ENCODE measurements at places on chromosomes 12 and 14.

- DNase-seq: no peak
These were observed 17.1 kb downstream of the KIF26A start for GRCh38 chr14:104155513-104155912.

DNA sequence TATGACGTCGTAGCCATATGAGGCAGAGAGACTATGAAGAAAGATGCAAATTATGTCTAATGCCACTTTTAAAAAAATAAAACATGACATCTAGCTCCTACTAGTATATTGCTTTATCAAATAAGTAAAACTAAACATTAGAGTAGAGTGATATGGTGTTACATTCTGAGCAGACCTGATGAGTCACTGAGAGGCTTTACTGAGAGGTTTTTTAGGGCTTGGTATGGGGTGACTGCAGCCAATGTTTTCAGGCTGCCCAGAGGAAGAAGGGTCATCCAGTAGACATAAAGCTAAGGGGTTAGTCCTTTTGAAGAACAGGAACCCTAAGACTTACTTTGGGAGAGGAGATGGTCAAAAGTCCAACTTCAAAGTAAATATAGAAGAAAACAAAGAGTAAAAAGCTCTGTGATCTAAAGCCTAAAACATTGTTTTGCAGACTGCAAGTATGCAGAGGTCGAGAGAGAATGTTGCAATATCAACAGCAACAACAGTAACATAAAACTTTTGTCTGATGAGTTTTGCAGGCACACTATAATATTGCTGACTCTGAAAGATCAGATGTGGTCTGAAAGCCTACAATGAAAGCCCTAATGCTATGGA lies 774.7 kb downstream of the TMTC2 start:
- DNase-seq: no peak

- no peak for DNase-seq
These were observed 475.6 kb upstream of the MIS18BP1 start for GRCh38 chr14:45728434-45729225.

- DNase-seq: no peak
These were observed 35.6 kb downstream of the AACS start for GRCh38 chr12:125100551-125101434.

DNA sequence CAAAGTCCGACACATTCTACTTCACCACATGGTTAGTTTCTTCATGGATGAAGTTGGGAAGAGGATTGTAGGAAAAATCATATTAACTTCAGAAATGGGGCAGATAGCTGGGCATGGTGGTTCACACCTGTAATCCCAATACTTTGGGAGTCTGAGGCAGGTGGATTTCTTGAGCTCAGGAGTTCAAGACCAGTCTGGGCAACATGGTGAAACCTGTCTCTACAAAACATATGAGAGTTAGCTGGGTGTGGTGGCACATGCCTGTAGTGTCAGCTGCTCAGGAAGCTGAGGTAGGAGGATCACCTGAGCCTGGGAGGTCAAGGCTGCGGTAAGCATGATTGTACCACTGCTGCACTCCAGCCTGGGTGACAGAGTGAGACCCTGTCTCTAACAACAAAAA lies 49.5 kb upstream of the PCED1B start:
- DNase-seq: no peak

- DNase-seq: no peak
These were observed 164.8 kb upstream of the NRXN3 start for GRCh38 chr14:78005325-78005724.

- no peak for DNase-seq
These were observed 148.8 kb upstream of the CRY1 start for GRCh38 chr12:107242189-107242588.

GRCh38 chr12:52090291-52090690 lies 10.8 kb downstream of the SMIM41 start:
- DNase-seq: no peak

DNA sequence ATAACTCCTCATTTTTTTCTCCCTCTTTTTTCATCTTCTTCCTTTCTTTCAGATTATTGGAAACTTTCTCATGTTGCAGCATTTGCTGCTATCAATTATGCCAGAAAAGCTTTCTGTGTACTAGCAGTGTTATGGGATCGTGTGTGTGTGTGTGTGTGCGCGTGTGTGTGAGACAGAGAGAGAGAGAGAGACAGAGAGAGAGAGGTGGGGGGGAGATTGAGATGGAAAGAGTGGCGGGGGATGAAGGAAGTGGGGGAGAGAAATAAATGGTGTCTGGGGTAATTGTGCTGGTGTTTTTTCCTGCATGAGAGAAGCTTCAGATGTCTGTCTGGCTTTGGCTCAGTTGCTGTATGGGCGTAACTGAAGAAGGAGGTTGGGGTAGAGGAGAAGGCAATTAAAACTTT lies 268.9 kb downstream of the RAD51B start:
- no peak for DNase-seq

GRCh38 chr12:15899282-15899870 lies 11.8 kb upstream of the DERA start:
- DNase-seq: no peak

GRCh38 chr14:103886304-103887169 lies 39.2 kb upstream of the PPP1R13B start:
- DNase-seq: no peak

DNA sequence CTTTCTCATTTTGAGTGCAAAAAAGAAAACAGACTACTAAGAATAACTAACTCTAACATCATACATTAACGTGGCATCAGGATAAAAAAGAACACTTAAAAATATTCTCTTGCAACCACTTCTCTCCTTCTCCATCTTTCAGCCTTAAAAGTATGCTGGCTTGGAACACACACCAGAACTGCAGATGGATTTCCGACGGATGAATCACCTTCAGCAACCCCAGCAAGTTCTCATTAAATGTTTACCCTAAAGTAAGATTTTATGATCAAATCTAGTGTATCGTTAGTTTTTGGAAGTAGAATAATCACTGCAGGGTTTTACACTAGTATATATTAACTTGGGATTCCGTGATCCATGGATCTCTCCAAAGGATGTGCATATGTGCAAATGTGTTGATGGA lies 1.2 kb downstream of the NEK9 start:
- no peak for DNase-seq

DNA sequence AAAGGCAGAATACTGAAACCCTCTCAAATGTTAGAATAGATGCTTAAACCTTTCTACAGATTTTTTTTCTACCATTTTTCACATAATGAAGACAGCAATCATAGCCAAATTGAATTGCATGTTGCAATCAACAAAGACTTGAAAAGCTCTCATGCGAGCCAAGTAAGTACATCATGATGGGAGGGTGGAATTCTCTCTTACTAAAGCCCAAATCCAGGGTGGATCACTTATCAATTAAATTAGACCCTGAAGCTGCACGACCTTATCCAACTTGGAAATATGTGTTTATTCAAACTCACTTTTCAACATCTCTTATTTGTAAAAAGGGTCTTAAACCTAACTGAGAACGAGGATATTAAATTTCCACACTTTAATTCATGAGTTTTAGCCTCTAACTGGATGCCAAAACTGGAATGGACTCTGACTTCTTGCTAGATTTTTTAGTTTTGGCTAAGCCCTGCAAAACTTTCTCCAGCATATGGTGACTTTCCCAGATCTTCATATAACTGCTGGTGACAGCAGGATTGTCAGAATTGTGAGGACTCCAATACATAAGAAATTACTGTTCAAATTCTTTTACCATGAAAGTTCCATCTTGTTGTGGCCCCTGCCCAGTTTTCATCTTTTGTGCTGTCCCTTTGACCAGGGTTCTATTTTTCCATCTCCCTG lies 53.6 kb downstream of the HECTD4 start:
- no peak for DNase-seq

DNA sequence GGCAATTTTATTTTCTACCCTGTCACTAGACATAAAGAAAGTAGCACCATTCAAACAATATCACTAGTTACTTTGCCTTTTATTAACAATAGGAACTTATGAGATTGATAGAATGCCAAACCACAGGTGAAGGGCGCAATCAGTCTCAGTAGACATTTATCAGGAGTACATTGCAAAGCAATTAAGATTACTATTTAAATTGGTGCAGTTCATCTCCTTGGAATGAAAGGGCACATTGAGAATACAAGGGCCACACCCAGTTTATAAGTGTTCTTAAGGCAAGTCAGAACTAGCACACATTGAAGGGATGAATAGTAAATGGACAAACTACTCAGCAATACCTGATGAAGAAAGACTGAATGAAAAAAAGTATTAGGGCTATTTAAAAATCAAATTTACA lies 601.4 kb downstream of the C12orf50 start:
- DNase-seq: no peak

GRCh38 chr12:110289044-110289710 lies 8.1 kb downstream of the ATP2A2 start:
- DNase-seq: no peak

GRCh38 chr12:84805474-84805858 lies 107.1 kb downstream of the SLC6A15 start:
- no peak for DNase-seq

DNA sequence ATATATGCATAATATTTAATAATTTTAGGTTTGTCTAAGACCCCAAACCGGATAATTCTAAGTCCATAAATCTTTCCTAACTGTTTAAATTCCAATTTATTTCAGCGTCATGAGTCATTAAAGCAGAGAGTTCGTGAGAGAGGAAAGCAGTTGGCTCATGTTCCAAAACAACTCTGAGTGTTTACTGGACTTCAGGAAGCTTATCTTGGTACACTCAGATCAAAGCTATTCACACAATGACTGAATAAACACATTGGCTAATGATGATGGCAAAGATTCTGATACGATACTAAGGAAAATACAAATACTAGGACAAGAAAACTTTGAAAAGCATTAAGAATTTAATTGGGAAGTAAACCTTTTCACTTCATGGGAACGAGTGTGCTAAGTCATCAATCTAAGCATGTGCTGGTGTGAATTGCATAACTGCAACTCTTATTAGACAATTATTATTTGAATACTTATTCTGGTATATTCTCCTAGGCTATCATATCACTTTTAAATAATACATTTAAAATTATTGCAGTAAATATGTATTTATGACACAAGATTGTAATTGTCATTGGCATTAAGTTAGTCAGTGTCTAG lies 34.8 kb upstream of the CLEC14A start:
- no peak for DNase-seq

GRCh38 chr14:79118291-79118690 lies 948.1 kb downstream of the NRXN3 start:
- DNase-seq: no peak

- no peak for DNase-seq
These were observed 250.2 kb upstream of the GRIP1 start for GRCh38 chr12:66929121-66929520.

GRCh38 chr12:31832740-31833729 lies 104.2 kb upstream of the AMN1 start:
- no peak for DNase-seq

GRCh38 chr14:97306760-97307246 lies 509.6 kb downstream of the VRK1 start:
- DNase-seq: no peak
